ENCODE measurements at places on chromosomes 7 and 10. TPM values are rescaled to one million over a fixed set of nuclear protein-coding genes. Genes with fewer than 3 reads are reported as not detected.

The SNCG gene
- 53.7 TPM for total RNA-seq

DNA sequence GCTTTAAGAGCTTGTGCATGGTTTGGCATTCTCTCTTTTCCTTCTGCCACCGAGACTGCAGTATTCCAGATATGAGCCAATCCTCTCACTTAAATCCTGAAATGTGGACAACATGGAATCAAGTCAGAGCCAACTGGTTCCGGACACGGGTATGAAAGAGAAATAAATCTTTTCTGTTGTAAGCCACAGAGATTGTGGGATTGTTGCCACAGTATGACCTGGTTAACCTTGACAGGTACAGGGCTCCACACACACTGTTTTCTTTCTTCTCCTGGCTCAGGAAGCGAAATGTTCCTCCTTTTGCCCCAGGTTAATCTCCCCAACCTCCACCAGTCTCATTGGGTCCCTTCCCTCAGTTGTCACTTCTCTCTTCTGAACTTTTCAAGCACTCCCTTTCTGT is 6.5 kb upstream of the NAMPT start:
- no peaks in the 10 kb centered on the region for H3K4me1 ChIP-seq
- peak overlapping the region; percentile 64 for H3K27ac ChIP-seq
- H3K4me3 ChIP-seq, result no peak overlapping the region

The C10orf143 gene
- total RNA-seq, result 6.6 TPM

GRCh38 chr10:103679096-103679790 is 176.1 kb downstream of the SH3PXD2A start:
- H3K4me1 ChIP-seq, result peaks cover 7% of the 10 kb centered on the region
- no peaks in the 10 kb centered on the region for H3K27me3 ChIP-seq
- peak overlapping the region; percentile 92 for H3K27ac ChIP-seq
- no peak for DNase-seq
- no peak overlapping the region for H3K4me3 ChIP-seq

DNA sequence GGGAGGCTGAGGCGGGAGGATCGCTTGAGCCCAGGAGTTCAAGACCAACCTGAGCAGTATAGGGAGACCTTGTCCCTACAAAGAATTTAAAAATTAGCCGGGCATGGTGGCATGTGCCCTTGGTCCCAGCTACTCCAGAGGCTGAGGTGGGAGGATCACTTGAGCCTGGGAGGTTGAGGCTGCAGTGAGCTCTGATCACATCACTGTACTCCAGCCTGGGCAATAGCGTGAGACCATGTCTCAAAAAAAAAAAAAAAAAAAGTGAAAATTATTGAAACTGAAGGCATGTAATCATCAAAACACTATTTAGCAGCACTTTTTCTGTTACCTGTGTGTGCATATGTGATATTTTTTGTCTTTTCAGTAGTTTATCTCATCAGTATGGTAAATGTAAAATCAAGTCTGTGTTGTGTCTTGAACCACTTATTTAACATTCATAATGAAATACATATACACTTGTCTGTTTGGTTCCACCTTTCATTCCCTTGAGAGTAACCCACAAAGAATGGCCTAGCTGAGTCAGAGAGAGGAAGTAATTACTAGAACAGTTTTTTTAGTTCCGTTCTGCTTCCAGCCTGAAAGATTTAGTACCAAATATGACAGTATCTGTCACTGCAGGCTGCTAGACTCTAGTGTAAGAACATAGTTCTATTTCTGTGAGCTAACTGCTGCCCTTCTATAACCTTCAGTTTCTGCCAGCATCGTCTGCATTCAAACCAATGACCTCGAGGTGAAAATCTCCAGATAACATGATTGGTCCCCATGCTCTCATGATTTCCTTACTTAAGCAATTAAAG is 68.6 kb downstream of the MMRN2 start:
- no peaks in the 10 kb centered on the region for H3K27me3 ChIP-seq
- H3K36me3 ChIP-seq, result peaks cover 1% of the 10 kb centered on the region
- H3K4me1 ChIP-seq, result no peaks in the 10 kb centered on the region
- DNase-seq, result no peak

GRCh38 chr10:73931767-73932619 is 21.1 kb downstream of the PLAU start:
- no peak overlapping the region for H3K4me3 ChIP-seq
- peak; percentile 46 for DNase-seq
- no peaks in the 10 kb centered on the region for H3K27me3 ChIP-seq

The ATOH7 gene
- total RNA-seq, result not detected

GRCh38 chr10:126914561-126914960 is 9.3 kb downstream of the DOCK1 start:
- H3K4me1 ChIP-seq, result no peaks in the 10 kb centered on the region
- no peaks in the 10 kb centered on the region for H3K27me3 ChIP-seq
- no peak overlapping the region for H3K27ac ChIP-seq
- no peaks in the 10 kb centered on the region for H3K36me3 ChIP-seq
- no peak overlapping the region for H3K4me3 ChIP-seq

GRCh38 chr10:107689323-107689722 is 524.8 kb upstream of the SORCS1 start:
- H3K27ac ChIP-seq, result no peak overlapping the region
- H3K36me3 ChIP-seq, result no peaks in the 10 kb centered on the region
- no peaks in the 10 kb centered on the region for H3K4me1 ChIP-seq
- H3K27me3 ChIP-seq, result no peaks in the 10 kb centered on the region
- no peak overlapping the region for H3K4me3 ChIP-seq
- DNase-seq, result no peak

The DNAJB9 gene
- total RNA-seq, result 36.3 TPM

Data from breast epithelium (tissue), 4 donors.